ENCODE measurements at places on chromosomes 6 and 20.

DNA sequence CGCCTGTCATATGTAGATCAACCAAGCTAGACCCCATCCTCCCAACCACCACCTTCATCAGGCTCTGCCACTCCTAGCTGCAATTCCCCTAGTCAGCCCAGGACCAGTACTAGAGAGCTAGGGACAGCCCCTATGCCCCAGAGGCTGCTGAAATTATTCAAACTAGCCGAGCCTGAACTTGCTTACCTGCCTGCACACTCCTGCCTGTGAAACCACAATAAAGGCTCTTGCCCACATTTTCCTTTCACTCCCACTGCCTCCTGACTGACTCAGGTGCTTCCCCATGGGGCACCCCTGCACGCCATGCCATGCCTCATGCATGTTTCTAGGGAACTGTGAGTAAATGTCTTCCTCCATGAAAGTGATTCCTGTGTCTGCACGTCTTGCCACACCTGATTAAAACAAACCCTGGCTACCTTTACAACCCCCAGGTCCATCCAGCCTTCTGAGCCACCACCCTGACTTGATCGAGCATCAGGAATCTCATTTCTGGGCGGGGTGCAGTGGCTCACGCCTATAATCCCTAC, 66.5 kb upstream of the IER3 start:
- no peak for DNase-seq

DNA sequence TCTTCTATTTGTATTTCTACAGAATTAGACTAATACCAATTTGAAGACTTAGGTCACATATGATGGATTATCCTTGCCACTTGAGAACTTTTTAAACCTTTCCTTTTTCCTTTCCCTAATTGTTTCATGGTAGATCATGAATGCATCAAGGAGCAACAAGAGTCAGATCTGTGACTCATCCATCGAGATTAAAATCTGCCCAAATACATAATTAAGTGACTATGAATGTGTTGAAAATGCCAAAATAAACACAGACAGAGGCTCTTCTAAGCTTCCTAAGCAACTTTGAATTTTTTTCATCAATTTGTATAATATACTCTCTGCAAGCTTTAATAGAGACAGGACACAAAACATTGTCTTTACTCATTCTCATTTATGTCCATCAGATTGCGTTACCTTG, 23.5 kb upstream of the HTR1E start:
- DNase-seq = no peak

GRCh38 chr6:154792761-154793160, 59.5 kb downstream of the SCAF8 start:
- DNase-seq = no peak

DNA sequence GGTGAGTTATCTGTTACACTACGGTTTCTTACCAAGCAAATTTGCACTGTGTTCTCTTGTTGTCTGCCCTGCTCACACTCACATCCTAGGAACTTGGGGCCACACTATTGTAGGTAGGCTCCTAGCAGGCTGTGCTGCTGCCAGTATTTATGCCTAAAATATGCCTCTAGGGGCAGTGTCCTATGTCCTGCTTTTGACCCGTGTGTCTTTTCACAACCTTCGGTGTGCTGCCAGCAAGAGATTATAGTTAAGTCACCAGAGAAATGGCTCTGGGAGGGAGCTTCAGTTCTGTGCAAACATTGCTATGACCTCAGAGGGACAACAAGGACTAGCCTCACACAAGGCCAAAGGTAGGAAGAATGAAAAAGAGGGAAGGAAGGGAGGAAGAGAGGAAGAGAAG, 8.9 kb upstream of the TAAR5 start:
- DNase-seq = no peak

DNA sequence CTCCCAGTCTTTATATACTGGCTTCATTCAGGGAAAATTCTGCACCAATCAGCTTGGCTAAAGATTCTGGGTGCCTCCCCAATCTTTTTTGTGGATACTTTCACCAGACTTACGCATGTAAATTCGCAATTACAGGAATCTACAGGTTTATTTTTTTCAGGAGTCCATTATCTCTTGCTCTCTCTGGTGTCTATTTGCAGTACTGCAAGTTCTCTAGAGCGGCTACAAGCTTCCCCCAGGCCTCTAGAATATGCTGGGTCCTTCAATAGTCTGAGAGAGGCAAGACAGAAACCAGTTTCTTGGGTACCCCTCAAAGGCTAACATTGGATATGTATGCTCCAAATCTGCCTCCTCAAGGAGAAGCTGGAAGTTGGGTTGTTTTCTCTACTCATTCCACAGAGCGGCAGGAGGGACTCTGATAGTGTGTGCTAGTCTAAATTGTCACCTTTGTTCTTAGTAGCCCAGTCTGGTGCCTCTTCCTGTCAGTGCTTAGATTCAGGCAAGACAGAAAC, 58.5 kb downstream of the SUN5 start:
- DNase-seq = no peak

DNA sequence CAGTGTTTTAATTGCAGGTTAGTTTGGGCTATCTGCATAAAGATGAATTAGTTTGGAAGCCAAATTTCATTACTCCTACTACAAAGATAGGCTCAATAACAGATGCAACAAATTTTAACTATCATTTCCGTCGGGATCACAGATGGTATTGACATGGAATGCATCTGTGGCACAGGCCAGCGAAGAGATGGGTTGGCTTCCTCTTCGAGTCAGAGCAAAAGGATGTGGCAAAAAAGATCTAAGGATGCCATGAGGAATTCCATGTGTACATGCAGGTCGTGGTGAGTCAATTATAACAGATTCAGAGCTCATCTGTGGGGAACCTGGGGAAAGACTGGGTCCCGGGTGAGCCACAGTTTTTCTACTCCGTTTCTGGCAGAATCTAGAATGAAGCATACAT, 83.0 kb upstream of the CITED2 start:
- no peak for DNase-seq
